ENCODE measurements at places on chromosomes 5 and 9. TPM values are rescaled to one million over a fixed set of nuclear protein-coding genes. Genes with fewer than 3 reads are reported as not detected.

FTMT gene
- not detected for polyA plus RNA-seq

ZBED3 gene
- 5.7 TPM for polyA plus RNA-seq

OTULINL gene
- 0.72 TPM for polyA plus RNA-seq

SPINK13 gene
- polyA plus RNA-seq = 0.72 TPM

DNAJA1 gene
- 72.2 TPM for polyA plus RNA-seq

PDZD2 gene
- polyA plus RNA-seq = 40.4 TPM

PCDHGA5 gene
- polyA plus RNA-seq = 2.0 TPM

CDC20B gene
- not detected for polyA plus RNA-seq

EQTN gene
- polyA plus RNA-seq = not detected

FOXD4L4 gene
- polyA plus RNA-seq = 0.05 TPM

CCT5 gene
- 98.9 TPM for polyA plus RNA-seq

TNC gene
- 2.5 TPM for polyA plus RNA-seq

SPATA31E1 gene
- not detected for polyA plus RNA-seq

AFAP1L1 gene
- polyA plus RNA-seq = 26.2 TPM

RECK gene
- 4.3 TPM for polyA plus RNA-seq

MAP1B gene
- 19.7 TPM for polyA plus RNA-seq

OLFML2A gene
- 15.1 TPM for polyA plus RNA-seq

URM1 gene
- polyA plus RNA-seq = 44.2 TPM

PTGDS gene
- 6,981 TPM for polyA plus RNA-seq

EEIG1 gene
- polyA plus RNA-seq = 12.7 TPM

ORM2 gene
- 0.27 TPM for polyA plus RNA-seq

MOB3B gene
- 1.1 TPM for polyA plus RNA-seq

GALNT12 gene
- polyA plus RNA-seq = 0.29 TPM

DNLZ gene
- polyA plus RNA-seq = 17.1 TPM

DOCK8 gene
- 1.5 TPM for polyA plus RNA-seq

KCNV2 gene
- not detected for polyA plus RNA-seq

PCDHB7 gene
- polyA plus RNA-seq = 0.57 TPM

ADAMTS2 gene
- polyA plus RNA-seq = 7.0 TPM

GPRIN1 gene
- 0.23 TPM for polyA plus RNA-seq

PLAC8L1 gene
- polyA plus RNA-seq = 0.23 TPM

HSD17B4 gene
- 207 TPM for polyA plus RNA-seq

EIF4E1B gene
- not detected for polyA plus RNA-seq

SLC36A3 gene
- polyA plus RNA-seq = not detected

ANKDD1B gene
- polyA plus RNA-seq = 0.11 TPM

CNTFR gene
- 55.0 TPM for polyA plus RNA-seq

SWI5 gene
- 33.7 TPM for polyA plus RNA-seq

MTREX gene
- polyA plus RNA-seq = 22.2 TPM

SLC6A18 gene
- not detected for polyA plus RNA-seq

PCDHB16 gene
- polyA plus RNA-seq = 1.3 TPM

NDOR1 gene
- 5.2 TPM for polyA plus RNA-seq

LCN9 gene
- not detected for polyA plus RNA-seq

CDX1 gene
- 0.09 TPM for polyA plus RNA-seq

ROR2 gene
- 20.1 TPM for polyA plus RNA-seq

SLC45A2 gene
- polyA plus RNA-seq = 0.70 TPM

INSYN2B gene
- 0.20 TPM for polyA plus RNA-seq

SPATA31D4 gene
- not detected for polyA plus RNA-seq

IFNB1 gene
- not detected for polyA plus RNA-seq

RORB gene
- 0.54 TPM for polyA plus RNA-seq

CCDC180 gene
- 3.2 TPM for polyA plus RNA-seq

F12 gene
- 0.27 TPM for polyA plus RNA-seq

SEMA5A gene
- 6.7 TPM for polyA plus RNA-seq

DRD1 gene
- not detected for polyA plus RNA-seq
